ENCODE measurements at places on chromosomes 3 and 15. TPM values are rescaled to one million over a fixed set of nuclear protein-coding genes. Genes with fewer than 3 reads are reported as not detected.
A peak's percentile ranks its signal among the peaks of the same experiment; 100 is the strongest.

- H3K4me1 ChIP-seq, result no peaks in the 10 kb centered on the region
- H3K4me3 ChIP-seq, result no peak overlapping the region
- no peak for DNase-seq
- H3K36me3 ChIP-seq, result no peaks in the 10 kb centered on the region
These were observed 59.1 kb upstream of the CTDSPL2 start for GRCh38 chr15:44368370-44368769.

DNA sequence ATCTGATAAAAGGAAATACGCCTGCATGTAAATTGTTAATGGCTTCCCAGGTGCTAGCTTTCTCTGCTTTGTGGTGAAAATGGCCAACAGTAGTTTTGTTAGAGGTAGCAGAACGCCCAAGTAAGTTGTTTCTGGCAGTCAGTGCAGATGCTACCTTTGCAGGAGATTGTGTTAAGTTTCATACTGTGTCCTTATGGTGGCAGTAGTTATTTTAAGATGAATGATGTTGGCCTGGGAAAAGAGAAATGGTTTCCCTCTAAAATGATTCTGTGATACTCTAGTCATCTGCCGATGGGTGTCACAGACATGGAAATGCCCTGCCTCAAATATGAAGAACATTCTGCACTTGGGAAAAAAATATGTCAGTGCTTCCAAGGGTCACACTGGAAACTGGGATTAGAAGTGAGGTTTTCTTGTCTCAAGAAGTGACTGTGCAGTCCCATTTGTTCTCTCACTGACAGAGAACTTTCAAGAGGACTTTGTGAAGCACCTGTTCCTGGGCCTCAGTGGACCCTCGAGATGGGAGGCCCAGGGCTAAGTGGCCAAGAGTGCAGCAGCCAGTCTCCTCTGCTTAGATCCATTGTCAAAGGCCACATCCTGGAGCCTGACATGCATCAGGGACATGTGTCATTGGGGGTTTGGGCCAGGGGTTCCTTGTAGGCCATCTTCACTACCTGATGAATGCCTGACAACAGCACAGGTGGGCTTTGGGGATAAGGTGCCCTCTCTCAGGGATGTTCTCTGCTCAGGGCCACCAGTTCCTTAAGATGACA, 393.3 kb downstream of the CACNA2D3 start:
- H3K27ac ChIP-seq, result no peak overlapping the region
- H3K36me3 ChIP-seq, result no peaks in the 10 kb centered on the region
- no peaks in the 10 kb centered on the region for H3K4me1 ChIP-seq
- no peak for DNase-seq

GRCh38 chr3:52279596-52279995, 1.1 kb upstream of the WDR82 start:
- no peaks in the 10 kb centered on the region for H3K27me3 ChIP-seq
- peaks cover 3% of the 10 kb centered on the region for H3K36me3 ChIP-seq
- peak overlapping the region; percentile 94 for H3K27ac ChIP-seq
- DNase-seq, result no peak
- peaks cover 40% of the 10 kb centered on the region for H3K4me1 ChIP-seq
- peak overlapping the region; percentile 89 for H3K4me3 ChIP-seq

DNA sequence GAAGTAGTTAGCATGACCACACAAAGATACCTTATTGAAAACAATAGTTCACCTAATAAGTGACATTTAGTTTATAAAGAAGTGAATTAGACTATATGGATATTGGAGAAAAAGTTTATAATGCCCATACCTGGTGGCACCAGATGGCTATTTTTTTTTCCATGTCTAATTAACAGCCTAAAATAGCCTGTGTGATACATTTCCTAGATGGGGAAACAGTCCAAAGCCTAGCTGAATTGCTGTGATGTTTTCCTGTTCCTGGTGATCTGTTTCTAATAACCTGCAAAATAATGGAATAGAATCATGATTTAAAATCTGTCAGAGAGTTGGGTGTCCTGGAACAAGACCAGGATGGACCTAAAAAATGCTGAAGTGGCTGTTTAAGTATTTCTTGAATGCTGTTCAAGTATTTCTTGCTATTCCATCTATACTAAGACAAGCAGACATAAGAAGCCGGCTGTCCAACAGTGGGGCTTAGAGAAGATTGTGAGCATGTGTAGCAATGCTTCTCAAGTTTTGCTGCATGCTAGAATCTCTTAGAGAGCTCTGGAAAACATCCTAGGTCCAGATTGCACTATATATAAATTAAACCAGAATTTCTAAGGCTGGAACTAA, 31.3 kb downstream of the LRRC3B start:
- no peaks in the 10 kb centered on the region for H3K27me3 ChIP-seq
- H3K4me3 ChIP-seq, result no peak overlapping the region
- no peak overlapping the region for H3K27ac ChIP-seq
- no peaks in the 10 kb centered on the region for H3K36me3 ChIP-seq
- peaks cover 4% of the 10 kb centered on the region for H3K4me1 ChIP-seq

DNA sequence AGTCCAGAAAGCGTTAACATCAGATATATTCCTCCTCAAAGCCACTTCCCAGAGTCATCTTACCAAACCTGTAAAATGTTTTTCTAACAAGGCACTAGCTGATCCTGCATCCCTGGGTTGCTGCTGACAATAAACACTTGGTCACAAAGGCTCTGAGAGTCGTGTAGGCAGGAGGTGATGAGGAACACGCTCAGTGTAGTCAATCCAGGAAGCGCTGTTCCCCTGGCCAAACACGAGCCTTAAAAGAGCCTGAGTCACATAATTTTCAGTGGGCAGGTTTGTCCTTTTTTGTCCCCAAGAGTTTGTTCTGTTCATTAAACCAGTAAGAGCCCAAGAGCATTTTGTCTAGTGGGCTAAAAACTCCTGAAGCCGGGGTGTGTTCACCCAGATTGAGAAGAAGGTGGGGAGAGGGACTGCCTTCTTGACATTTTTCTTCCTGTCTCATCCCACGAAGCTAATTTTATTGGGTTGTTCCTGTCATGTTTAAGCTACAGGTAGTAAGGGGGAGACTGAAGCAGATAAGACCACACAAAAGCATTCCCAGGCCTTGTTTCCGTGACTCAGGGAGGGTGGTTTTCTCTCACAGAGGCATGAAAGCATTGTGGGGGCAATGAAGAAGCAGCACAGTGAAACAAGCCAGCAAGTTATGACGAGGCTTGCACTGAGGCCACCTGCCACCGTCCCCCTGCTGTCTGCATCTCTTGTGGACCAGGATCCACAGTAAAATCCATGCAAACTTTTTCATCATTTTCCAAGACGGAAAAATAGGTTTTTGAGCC, 73.7 kb downstream of the FOXB1 start:
- H3K4me3 ChIP-seq, result no peak overlapping the region
- no peaks in the 10 kb centered on the region for H3K27me3 ChIP-seq
- H3K27ac ChIP-seq, result no peak overlapping the region
- DNase-seq, result no peak
- no peaks in the 10 kb centered on the region for H3K4me1 ChIP-seq

GPX1 gene
- total RNA-seq, result 331 TPM

KCNMB2 gene
- 1.3 TPM for total RNA-seq

SOX2 gene
- total RNA-seq, result 4.9 TPM

RBP2 gene
- total RNA-seq, result not detected

C2CD4A gene
- not detected for total RNA-seq

GP9 gene
- not detected for total RNA-seq

Data from sigmoid colon (tissue), 7 donors.